ENCODE measurements at places on chromosomes 12 and 14.
A peak's percentile ranks its signal among the peaks of the same experiment; 100 is the strongest.

GRCh38 chr14:81200054-81200453, 20.7 kb downstream of the GTF2A1 start:
- DNase-seq: no peak

- DNase-seq: no peak
Measured at GRCh38 chr12:23217158-23217557, 592.2 kb downstream of the ETNK1 start.

DNA sequence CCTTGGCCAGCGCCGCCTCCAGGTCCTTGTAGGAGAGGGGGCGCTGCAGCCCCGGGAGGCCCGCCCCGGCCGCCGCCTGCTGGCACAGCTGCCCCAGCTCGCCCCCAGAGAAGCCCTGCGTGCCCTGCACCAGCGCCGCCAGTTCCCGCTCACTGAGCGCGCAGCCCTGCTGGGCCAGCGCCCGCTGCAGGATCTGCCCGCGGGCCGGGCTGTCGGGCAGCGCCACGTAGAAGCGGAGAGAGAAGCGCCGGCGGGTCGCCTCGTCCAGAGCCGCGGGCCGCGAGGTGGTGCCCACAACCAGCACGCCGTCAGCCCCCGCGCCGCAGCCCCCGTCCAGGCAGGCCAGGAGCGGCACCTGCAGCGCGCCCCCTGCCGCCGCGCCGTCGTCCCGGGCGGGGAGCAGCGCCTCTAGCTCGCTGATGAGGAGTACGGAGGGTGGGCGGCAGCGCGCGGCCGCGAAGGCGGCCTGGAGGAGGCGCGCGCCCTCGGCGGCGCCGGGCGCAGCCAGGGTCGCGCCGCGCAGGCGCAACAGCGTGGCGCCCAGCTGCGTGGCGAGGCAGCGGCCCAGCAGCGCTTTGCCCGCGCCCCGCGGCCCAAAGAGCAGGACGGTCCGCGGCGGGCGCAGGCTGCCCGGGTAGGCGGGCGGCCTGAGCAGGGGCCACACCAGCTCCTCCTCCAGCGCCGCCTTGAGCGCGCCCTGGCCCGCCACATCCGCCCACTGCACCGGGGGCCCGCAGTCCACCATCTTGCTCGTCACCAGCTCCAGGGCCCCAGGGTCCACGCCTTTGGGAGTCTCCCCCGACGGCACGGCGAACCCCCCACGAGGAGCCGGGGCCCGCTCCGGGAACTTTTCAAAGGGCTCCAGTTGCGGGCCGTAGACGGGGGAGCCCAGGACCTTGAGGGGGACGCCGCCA, 27.7 kb downstream of the FIGNL2 start:
- DNase-seq: peak; percentile 70

DNA sequence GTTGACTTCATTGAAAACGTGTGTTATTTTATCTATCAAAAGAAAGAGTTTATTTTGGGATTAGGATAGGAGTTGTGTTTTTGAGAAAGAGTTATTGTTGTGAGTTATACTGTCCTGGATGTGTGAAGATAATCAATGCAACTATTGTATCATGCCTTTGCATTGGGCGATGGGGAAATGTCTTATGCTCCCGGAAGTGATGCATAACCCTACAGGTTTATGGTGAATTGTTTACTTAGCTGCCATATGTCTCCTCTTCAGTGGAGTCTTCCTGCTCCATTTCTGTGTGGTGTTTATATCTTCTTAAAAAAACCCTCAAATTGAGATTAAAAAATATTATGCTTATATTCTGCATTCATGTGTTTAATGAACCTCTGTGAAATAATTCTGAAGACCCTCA, 6.5 kb downstream of the PDE3A start:
- no peak for DNase-seq

DNA sequence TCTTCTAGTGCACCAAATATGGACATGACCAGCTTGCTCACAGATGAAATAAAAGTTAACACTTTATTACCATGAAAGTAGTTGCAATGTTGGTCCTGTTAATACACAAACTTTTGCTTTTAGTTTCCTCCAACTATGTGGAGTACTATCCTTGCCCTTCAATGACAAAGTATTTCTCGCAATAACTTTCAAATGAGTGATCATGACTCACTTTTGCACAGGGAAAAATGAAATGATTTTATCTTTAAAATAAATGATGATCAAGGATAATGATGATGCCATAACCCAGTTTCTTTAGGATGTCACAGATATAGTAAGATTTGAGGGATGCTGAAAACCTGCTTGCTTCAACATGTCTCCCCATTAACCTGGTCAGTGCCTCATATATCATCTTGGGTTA, 254.0 kb upstream of the KITLG start:
- peak; percentile 44 for DNase-seq

DNA sequence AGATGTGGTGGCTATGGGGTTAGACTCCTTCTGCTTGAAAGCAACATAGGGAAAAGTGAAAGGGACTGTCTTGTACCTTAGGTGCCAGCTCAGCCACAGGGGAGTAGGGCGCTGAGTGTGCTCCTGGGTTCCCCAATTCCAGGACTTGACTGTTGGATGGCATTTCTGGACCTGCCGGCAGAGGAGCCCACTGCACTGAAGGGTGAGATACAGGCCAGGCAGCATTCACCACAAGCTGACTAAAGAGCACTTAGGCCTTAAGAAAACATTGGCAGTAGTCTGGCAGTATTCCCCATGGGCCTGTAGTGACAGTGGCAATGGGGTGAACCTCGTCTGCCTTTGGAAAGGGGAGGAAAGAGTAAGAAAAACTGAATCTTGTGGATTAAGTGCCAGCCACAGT, 67.1 kb upstream of the TMTC2 start:
- no peak for DNase-seq

DNA sequence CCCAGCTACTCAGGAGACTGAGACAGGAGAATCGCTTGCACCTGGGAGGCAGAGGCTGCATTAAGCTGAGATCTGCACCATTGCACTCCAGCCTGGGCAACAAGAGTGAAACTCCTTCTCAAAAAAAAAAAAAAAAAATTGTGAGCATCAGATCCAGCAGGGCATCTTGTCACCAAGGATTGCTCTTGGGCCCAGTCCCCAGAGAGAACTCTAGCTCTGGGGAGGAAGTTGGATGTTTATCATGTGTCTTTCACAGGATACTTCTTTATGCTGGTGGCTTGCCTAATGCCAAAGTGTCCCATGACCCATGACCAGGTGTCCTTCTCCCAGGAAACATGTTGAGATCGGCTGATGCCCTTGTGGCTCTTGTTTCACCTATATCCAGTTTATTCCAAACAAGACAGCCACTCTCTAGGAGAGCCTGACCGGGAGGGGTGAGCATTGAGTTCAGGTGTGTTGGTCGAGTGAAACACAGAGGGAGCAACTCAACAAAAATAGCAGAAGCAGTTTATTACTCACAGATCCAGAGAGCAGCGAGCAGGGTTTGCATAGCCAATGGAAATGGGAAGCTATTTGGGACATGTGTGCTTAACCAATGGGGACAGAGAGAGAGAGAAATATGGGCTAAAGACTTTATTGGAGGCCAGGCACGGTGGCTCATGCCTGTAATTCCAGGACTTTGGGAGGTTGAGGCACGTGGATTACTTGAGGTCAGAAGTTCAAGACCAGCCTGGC, 6.6 kb upstream of the TCHP start:
- DNase-seq: no peak

- no peak for DNase-seq
Measured at GRCh38 chr12:49975318-49975761, 2.6 kb downstream of the AQP6 start.

GRCh38 chr14:23566778-23567185, 809 bp downstream of the AP1G2 start:
- peak; percentile 18 for DNase-seq

- no peak for DNase-seq
Measured at GRCh38 chr14:33643426-33644181, 307.3 kb downstream of the EGLN3 start.

DNA sequence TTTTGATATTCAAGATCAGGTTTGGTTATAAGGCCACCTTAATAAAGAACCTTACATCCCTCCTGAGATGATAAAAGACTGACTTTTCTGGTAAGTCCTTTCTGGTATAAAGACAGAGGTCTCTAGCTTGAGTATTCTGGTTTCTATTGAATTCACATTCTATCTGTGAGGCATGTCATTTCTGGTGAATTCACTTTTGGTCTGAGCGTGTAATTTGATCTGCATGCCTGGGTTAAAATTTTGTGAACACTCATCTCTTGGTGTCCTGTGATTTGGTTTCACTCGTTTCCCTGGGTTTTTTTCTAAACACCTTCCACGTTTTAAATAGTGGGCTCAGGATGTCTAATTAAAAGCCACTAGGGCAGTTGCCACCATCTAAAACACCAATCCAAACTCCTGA, 12.2 kb downstream of the EIF5 start:
- DNase-seq: peak; percentile 33

DNA sequence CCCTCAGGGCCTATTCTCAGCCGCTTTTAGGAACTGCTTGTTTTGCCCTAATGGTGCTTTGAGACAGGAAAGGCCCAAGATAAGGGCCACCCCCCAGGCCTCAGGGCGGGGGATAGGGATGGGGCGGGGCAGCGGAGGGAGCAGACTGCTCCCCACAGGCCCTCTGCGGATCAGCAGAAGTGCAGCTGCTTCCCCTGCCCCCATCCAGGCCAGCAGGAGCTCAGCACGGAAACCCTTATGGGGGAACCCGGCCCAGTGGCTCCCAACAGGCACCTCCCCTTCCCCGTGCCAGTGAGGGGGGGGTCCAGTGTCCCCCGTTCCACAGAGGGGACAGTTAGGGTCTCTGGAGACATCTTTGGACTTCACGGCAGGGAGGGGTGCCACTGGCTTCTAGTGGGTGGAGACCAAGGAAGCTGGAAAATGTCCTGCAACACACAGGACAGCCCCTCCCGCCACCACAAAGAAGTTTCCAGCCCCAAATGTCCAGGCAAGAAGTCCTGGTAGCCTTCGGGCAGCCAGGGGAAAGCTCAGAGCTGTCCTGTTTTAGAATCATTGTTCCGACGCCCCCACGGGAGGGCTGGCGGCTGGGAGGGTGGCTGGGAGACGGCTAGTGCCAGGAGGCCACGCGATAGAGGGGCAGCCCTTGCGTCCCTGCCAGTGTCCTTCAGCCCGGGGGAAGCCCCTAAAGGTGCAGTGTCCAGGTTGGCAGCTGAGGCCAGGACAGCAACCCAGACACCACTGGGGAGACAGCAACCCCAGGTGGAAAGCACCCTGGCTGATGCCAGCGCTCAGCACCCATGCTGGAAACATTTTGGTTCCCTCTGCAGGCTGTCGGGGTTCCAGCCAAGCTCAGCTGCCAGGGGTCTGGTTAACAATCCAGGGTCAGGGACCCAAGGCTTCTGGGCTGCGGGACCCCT, 10.4 kb upstream of the GPR132 start:
- peak; percentile 40 for DNase-seq

- no peak for DNase-seq
Measured at GRCh38 chr12:53686436-53686835, 10.6 kb upstream of the ATP5MC2 start.

DNA sequence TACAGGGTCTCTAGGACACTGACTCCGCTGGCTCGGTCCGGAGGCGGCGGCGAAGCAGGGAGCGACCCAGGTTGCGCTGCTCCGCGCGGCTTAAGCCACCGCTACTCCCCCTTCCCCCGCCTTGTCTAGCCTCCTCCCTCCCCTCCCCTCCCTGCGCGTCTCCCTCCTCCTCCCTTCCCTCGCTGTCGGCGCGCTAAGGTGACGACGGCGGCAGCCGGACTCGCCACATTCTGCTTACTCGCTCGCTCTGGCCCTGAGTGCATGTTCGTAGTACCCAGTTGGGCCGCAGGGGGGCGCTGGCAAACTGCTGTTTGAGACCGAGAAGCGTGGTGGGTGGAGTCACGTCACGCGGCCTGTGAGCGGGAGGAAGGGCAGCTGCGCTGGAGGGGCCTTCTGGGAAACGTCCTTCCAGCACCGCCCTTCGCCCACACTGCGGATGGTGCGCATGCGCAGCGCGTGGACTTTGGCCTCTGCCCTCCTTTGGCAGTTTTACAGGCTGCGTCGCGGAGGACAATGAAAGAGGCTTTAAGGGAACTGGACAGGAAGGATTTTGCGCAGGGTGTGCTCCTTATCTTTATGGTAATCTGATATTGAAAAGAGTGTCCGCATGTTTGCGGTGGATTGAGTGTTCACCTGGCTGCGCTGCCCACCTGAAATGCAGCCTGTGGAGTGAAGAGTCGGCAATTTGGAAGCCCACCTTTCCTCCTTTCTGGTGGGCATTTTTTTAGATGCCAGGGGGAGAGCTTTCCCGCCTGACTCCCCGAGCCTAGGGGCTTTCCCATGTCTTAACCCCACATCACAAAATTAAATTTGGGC, at the start of gene SCAF11:
TSS of gene SCAF11 (minus strand) at position 107 of the 816 bp plus-strand sequence. CDS start 26,407 bp downstream, outside the sequence.
- DNase-seq: peak; percentile 100

GRCh38 chr14:76499399-76499798, 123.5 kb downstream of the ESRRB start:
- no peak for DNase-seq

DNA sequence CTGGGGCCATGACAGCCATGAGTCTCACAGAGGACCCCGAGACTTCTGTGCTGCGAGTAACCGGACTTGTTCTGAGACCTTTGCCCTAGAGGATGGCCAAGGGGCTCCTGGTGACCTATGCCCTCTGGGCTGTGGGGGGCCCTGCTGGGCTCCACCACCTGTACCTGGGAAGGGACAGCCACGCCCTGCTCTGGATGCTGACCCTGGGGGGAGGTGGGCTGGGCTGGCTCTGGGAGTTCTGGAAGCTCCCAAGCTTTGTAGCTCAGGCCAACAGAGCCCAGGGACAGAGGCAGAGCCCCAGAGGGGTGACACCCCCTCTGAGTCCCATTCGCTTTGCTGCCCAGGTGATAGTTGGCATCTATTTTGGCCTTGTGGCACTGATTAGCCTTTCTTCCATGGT, 2.1 kb downstream of the DNAJC22 start:
- no peak for DNase-seq

DNA sequence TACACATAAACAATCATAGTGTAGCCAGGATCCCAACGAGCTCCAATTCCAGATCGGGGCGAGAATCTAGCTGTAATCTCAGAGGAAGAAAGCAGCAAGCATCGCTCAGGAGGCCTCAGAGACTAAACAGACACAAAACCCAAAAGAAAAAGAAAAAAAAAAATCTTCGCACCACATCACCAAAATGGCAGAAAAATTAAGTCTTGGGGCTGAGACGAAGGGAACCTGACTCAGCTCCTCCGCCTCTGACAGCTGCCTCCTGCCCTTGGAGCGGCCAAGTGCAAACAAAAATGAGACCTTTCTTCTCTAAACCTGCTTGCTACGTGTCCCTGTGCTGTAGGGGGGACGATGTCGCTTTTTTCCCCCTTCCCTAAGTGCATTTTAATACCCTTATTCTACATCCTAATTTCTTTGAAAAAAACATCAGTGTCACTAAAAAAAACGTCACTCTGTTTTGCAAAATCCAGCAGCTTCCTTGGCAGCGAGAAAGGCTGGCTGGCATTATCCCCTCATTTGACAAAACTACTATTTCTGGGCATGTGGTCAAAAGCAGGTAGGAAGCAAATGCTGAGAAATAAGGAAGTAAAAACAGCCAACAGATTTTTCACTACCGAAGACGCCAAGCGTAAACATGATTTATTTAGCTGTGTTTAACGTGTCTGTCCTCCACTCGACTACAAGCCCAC, 30.5 kb downstream of the BCL11B start:
- no peak for DNase-seq

- DNase-seq: no peak
Measured at GRCh38 chr14:100691395-100692056, 35.2 kb upstream of the DLK1 start.

GRCh38 chr12:108110844-108111243, 18.2 kb upstream of the WSCD2 start:
- DNase-seq: no peak

GRCh38 chr14:66790101-66790500, 282.2 kb downstream of the GPHN start:
- no peak for DNase-seq

- DNase-seq: no peak
Measured at GRCh38 chr12:119468296-119468695, 125.3 kb upstream of the TMEM233 start.

- no peak for DNase-seq
Measured at GRCh38 chr14:67436006-67436866, 24.3 kb upstream of the PLEK2 start.

GRCh38 chr12:40515041-40515816, 177.0 kb upstream of the CNTN1 start:
- peak; percentile 1 for DNase-seq
